D721Med (cell line): ENCODE measurements at places on chromosomes 3 and 15.

DNA sequence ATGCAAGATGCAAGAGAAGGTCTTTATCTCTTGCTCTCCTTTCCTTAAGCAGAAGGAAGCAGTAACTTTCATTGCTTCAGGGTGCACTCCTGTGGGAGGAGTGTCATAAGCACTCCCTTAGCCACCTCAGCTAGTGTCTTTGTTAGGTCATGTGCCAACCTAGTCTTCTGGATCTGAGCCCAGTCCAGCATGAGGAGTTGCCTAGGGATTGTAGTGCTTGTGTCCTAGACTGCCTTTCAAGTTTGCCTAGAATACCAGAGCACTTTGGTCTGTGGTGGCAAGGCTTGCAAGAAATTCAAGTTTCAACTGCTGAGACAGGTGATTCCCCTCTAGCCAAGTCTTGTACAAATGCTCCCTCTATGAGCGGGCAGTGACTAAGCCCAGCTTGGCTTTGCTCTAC lies 633.6 kb downstream of the ZNF385D start:
- DNase-seq = no peak

GRCh38 chr3:98573181-98573728 lies 20.2 kb downstream of the CPOX start:
- DNase-seq = no peak

DNA sequence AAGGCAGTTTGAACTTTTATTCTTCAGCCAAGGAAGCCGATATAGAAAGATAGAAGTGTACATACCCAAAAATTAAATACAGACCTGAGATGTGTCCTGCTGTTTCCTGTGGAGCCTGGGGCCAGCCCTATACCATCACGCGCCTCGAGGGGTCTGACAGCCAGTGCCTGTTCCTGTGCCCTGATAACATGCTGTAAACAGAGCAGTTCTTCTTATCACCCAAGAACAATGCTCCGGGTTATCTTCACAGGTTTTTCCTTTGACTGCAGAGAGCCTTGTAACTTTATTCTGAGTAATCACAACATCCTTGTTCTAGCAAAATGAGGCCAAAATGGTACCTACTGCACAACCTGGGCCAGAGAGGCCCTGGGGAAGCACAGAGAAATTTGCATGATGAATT lies 289.7 kb upstream of the CHRM5 start:
- no peak for DNase-seq

DNA sequence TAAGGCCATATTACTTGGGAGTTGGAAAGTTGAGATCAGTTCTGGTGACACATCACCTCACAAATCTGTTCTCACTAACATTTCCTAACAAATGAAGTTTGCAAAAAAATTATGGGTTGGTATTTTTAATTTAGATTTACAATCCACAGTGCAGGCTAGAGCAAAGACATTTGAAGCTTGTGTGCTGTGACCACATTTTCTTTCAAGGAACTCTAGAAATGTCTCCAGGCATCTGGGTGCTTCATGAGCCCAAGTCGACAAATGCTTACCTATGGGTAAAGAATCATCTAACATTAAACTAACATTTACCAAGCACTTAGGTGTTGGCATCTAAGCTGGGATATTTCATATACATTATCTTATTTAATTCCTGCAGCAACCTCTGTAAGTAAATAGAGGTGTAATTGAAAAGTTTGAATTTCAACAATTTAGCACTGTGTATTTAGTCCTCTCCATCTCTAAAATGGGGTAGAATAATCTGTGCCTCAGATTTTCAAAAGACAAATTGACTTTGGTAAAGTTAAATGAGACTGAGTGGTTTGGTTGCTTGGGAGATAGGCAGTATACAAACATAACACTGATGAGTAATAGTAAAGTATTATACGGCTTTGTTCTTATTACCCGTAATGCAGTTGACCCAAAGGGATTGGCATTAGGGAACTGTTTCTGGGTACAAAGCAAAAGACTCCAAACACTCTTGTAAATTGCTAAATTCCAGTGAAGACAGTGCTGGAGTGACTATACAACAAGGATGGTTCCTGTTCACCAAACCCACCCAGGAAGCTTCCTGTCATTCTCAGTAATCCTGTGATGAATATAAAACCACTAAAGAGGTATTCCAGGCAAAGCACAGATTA lies 162.5 kb downstream of the TPRG1 start:
- DNase-seq = no peak

DNA sequence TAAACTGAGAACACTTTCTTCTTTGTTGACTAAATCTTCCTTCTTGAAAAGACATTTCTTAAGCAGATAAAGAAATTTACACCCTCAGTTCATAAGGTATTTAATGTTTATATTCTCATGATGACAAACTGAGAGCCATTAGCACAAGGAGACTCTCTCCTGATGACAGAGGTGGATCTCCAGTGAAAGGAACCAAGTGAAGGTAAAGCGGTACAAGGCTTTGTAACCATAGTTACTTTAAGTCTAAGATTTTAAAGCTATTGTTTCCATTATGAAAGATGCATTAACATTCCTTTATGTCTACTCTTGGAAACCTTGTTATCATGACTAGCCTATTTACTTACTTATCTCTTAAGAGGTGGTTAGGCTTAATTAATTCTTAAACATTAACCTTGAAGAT lies 737.1 kb downstream of the MECOM start:
- DNase-seq = no peak

- DNase-seq = no peak
Observed at GRCh38 chr15:46450810-46451182, 816.0 kb downstream of the SQOR start.
